Anterior cingulate cortex (tissue), 58 donors: ENCODE measurements at places on chromosomes 7 and 10.

GRCh38 chr7:131501930-131502685 lies 54.3 kb downstream of the PODXL start:
- DNase-seq: no peak

DNA sequence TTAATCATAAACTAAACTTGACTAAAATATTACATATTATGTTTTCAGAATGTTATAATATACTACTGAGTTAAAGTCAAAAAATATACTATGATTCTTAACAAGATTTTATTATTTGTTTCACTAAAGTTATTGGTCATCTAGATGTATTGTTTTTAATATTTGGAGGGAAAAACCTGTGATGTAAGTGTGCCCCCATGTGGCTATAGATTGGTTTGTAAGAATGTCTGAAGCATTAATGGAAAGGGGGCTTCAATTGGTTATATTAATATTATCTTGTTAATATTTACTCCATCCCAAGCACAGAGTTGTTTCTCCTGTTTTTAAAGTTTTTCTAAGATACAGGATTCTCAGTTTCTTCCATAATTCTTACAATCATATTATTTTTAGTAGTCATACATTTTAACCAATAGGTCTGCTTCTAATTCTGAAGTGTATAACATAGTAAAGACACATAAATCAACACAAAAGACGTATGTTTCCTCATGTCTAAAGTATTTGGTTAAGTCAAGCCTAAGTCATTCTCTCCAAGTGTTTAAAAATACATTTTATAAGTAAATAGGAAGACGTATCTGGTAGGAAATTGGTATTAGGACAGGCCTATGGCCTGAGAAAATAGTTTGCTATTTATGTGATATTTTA lies 58.0 kb downstream of the GNAT3 start:
- no peak for DNase-seq

GRCh38 chr10:111357859-111358258 lies 281.0 kb downstream of the ADRA2A start:
- no peak for DNase-seq

- DNase-seq: no peak
Observed at GRCh38 chr10:12709521-12709963, 292.0 kb downstream of the CCDC3 start.
